ENCODE measurements at places on chromosomes 12 and 14.
A peak's percentile ranks its signal among the peaks of the same experiment; 100 is the strongest.

DNA sequence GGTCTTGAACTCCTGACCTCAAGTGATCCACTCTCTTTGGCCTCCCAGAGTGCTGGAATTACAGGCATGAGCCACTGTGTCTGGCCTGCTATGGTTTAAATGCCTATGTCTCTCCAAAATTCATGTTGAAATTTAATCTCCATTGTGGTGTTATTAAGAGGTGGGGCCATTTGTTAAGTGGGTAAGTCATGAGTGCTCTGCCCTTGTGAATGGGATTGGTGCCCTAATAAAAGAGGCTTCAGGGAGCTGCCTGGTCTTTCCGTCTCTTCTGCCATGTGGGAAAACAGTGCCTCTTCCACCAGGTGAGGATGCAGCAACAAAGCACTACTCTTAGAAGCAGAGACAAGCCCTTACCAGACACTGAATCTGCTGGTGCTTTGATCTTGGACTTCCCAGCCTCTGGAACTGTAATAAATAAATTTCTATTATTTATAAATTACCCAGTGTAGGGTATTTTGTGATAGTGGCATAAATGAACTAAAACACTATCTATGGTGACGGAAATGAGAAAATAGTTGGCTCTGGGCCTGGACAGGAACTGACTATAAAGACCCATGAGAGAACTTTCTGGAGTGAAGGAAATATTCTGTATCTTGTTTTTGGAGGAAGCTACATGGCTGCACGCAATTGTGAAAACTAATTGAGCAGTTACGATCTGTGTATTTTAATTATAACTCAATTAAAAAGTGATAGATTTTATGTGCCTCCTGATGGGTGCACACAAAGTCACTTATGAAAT, 12.1 kb upstream of the ATP23 start:
- no peak for DNase-seq

DNA sequence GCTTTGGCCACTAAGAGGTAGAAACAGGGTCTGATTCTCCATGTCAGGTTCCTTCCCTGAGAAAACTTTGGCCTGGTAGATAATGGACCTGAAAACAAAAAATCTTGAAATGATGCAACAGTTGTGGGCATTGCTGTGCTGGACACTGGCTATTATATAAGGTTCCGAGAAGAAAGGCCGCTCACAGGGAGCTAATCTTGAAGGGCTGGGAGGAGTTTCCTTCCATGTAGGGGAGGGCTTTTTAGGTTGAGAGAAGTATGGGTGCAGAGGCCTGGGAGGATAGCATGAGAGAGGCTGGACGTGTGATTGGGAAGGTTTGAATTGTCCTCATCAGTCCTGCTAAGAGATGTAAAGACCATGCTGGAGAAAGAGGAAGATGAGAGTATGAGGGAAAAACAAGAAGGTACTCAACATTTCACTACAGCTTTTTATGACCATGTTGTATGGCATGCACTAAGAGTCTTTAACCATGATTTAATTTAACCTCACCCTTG, 11.6 kb downstream of the LRRK2 start:
- no peak for DNase-seq

- DNase-seq, result no peak
Measured at GRCh38 chr12:6041891-6042290, 82.6 kb downstream of the VWF start.

GRCh38 chr12:87768501-87769287, 260.5 kb downstream of the C12orf50 start:
- no peak for DNase-seq

DNA sequence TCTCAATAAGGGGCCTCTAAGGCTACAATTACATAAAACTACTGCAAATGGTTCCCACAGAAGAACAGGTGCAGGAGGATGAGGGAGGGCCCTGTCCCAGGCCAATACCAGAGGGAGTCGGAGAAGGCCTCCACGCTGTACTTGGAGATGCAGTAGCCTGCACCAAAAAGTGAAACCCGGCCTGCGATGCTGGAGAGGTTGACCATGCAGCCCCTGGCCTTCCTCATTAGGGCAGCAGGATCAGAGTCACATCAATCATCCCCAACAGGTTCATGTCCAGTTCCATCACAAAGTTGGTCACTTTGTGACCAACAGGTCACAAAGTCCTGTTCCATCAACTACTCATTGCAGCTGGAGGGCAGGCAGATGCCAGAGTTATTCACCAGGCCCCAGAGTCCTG, 23.0 kb downstream of the ZBTB39 start:
- no peak for DNase-seq

DNA sequence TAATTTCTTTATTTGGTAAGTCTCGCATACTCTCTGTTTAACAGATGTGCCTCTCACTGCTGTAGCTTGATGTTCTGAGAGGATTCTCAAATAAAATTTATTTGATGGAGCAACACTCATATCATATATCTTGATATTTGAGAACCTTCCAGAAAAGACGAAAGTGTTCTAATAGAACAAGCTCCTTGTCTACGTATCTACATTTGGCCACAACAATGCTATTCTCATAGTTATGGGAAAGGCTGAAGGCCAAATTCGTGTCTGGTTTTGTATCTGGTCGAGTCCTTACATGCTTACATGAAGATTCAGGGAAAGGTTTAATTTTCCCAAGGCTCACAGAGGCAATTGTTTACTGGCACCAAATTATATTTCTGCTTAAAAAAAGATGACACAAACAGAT, 186.7 kb upstream of the SLC38A2 start:
- no peak for DNase-seq

DNA sequence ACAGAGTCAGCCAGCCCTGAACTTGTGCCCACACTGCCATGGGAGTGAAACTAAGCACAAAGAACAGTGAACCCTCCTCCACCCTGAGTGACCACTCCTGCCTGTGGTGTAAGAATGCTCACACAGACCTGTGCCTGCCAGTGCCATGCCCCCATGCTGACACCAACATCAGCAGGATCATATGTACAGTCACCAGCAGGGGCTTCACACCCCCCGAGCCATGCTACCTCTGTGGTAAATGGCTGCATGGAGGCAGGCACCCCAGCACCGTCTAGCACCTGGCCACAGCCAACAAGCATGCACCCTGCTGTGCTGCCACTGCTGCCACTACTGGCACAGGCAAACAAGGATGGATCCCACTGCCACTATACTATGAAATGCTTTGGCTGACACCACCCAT, 344.4 kb upstream of the CCDC196 start:
- DNase-seq, result no peak

DNA sequence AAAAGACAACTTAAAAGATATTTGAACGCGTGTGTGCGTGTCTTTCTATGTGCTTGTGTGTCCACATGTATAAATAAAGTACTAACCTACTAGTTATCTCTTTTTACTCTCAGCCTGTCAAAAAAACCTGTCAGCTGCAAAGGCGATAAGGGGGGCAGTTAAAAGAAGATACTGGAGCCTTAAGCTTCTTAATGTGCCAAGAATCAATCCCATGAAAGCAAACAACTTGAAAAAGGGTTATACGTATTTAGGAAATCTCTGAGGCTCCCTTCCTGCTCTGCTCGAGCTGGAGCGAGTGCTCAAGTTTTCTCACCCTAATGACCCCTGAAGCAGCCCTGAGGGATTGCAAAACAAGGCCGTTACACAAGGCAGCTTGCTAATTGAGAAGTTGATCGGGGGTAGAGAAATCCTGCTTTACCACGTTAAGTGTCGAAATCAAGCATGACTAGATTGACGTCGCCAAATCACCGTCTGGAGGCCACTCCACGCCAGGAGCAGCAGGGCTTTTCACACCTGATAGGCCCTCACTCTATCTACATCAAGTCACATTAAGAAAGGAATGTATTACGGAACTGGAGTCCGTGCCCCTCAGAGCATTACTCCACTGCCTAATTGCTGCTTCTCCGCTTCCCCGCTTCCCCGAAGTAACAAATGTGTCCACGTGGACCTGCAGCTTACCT, 32.4 kb downstream of the LMO3 start:
- DNase-seq, result no peak

- peak; percentile 17 for DNase-seq
Measured at GRCh38 chr12:51951843-51952722, 584 bp downstream of the ACVR1B start.

DNA sequence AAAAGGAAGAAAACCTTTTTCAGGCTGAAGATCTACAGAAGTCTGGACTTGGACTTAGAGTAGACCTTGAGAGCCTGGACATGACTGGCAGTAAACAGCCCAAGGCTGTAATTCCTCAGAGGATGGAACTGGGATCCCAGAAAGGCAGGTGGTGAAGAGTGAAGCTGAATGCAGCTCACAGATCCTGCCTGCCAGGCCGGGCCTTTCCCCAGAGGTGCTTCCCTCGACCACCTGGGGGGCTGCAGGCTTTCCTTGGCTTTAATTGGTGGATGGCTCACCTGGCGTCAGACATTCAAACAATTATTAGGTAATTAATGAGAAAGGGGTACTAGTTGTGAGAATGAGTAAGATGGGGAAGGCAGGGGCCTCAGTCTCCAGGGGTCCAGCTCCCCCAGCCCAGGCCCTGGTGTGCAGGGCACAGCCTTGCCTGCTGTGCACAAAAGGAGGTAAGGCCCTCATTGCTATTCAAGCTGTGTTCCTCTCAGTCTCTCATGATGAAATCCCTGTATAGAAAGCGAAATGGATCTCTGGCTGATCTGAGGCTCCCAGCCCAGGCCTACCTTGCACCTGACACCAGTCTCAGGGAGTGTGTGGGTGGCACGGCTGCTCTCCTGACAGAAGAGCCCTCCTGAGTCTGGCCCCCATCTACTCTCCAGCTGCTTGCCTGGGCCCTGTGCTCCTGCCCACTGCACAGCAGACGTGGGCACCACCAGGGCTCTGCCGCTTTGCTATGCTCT, 63.0 kb upstream of the TCL1A start:
- DNase-seq, result no peak

DNA sequence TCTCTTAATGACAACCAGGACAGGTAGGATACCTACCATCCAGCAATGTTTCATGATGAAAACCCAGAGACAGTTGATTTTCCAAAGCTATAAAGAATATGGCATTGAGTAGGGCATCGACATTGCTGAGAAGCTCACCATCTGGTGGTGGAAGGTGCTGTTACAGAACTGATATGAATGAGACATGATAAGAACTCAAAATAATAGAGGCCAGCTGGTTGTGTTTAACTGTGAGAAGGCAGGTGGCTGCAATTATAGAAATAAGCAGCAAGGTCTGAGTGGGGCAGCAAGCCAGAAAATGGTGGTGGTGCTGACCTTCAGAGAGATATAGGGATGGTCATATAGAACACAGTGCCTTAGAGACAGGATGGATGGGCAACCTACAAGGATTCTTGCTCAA, 449.7 kb downstream of the BTG1 start:
- DNase-seq, result no peak
